Stimulated activated CD4-positive, alpha-beta T cell treated with anti-CD3 and anti-CD28 coated beads, Interleukin-1b, Interleukin-23, amount 100 ng/mL, for 1 hour (primary cell): ENCODE measurements at places on chromosomes 2 and 18.

GRCh38 chr2:231065966-231066365 lies 9.3 kb downstream of the PSMD1 start:
- no peak for DNase-seq

DNA sequence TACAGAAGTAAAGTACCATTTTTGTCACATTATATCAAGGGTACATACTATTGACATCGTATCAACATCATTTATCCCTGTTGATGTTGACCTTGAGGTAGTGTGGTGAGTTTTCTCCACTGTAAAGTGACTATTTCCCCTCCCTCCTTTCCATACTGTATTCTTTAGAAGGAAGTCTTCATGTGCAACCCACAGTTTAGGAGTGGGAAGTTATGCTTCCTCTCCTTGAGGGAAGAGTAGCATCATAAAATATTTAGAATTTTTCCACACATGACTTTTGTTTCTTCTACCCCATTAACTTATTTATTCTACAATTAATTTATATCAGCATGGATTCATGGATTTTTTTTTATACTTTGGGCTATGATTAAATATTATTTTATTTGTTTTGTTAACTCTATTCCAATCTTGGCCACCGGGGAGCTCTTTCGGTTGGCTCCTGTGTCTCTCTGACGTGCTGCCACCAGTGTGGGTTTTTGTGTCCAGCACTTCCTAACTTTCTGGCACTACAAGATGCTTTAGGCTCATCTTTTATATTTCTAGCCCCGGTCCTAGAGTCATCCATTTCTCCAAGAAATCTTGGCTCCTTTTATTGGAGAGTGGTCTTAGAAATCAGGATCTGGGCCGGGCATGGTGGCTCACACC lies 19.0 kb downstream of the AQP12B start:
- DNase-seq: no peak

- DNase-seq: no peak
Observed at GRCh38 chr18:31197676-31198075, 35.0 kb upstream of the DSC1 start.

- DNase-seq: no peak
Observed at GRCh38 chr2:226888971-226889370, 53.1 kb downstream of the RHBDD1 start.

DNA sequence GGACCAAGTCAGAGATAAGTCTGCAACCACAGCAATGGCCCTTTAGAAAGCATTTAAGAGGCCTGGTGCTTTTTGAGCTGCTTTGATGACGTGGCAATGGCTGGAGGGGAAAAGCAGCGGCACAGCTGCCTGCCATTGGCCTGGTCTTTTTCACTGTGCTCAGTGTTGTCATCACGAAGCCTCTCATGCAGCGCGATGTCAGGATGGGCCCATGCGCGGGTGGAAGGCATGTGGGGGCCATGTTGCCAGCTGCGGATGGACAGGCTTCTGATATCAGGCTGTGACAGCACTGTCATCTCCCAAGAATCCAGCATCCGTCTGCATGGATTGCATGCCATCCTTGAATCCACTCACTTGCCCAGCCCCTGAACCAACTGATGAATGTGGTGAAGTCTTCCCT lies 204.5 kb downstream of the ACKR3 start:
- DNase-seq: no peak

GRCh38 chr2:42138163-42139015 lies 30.8 kb upstream of the EML4 start:
- no peak for DNase-seq

DNA sequence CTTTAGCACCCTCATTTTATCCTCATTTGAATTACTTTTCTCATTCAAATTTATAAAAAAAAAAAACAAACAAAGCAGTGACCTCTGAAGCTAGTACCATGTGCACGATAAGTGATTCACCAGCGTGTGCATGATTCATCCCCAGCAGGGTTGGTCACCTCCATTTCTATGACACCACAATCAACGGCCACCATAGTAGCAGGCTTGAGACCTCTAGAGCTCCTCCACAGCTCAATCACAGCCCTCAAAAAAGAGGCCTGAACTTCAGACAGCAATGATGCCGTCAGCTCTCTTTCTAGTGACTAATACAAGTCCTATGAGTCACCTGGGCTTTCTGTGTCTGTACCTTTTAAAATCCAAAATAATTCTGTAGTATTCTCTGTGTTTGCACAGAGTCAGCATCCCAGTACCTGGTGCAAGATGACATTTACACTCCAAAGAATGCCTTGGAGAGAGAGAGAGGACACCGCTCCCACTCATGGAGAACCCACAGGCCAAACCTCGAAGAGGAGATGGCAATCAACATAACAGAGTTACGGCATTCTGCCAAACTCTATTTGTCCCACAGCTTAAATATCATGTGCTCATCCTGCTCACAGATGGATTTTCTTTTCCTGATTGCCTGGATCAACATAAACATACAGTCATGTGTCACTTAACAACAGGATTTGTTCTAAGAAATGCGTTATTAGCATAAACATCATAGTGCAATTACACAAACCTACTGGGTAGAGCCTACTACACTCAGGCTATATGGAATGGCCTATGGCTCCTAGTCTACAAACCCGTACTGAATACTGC lies 58.7 kb downstream of the L3MBTL4 start:
- no peak for DNase-seq

DNA sequence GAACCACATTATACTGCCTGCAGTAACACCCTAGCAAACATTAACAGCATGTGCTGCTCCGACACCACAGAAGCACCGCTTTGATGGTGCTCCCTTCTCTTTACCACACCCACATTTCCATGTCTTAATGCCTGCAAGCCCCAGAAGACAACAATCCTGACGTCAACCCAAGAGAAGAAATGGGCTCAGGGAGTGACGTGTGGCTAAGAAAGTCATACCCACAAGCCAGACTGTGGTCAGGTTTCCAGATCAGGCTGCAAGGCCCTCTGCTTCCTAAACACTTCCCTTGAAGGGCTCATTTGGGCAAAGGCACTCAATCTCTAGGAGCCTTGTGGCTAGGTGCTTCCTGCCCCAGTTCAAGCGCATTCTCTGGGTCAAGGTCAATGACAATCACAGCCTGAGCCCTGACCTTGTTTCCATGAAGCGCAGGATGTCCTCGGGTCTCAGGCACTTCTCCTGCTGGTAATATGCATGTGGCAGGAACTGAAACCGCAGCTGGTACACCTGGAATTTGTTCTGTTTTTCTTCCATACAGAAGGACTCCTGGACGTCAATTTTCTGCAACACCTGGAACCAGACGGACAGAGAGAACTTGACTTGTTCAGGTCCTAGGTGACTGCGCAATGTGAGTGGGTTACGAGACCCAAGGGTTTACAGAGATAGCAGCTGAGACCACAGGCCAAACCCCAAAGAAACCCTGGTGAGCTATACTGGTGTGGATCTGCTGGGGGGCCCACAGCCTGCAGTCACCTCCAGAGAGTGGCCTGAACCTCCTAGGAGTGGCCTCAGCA lies 67.2 kb downstream of the POLR1A start:
- peak; percentile 44 for DNase-seq

- DNase-seq: no peak
Observed at GRCh38 chr2:60230037-60230436, 323.4 kb downstream of the BCL11A start.

- DNase-seq: no peak
Observed at GRCh38 chr2:196257086-196257485, 85.7 kb upstream of the STK17B start.

DNA sequence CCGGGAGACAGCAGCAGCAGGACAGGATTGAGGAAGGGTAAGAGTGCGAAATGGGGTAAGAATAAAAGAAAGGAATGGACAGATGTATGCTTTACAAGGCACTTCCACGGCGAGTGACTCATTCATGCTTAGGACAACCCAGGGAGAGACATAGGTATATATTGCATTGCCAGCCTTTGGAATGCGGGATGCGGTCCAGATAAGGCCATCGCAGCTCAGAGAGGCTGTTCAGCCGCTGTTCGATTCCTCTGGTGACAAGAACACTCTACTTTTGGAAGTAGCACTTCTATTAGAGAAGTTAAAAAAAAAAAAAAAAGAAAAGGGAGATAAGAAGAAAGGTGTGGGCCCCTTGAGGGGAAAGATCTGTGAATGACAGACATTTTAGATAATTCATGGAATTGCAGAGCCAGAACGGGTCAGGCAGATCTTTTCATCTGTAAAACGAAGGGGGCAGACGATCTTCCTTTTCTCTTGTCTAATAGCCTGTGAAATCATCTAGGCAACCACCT lies 819 bp upstream of the NCOA1 start:
- no peak for DNase-seq

GRCh38 chr2:98063291-98063854 lies 23.6 kb upstream of the VWA3B start:
- no peak for DNase-seq

GRCh38 chr18:79607361-79607952 lies 72.1 kb upstream of the CTDP1 start:
- DNase-seq: no peak

DNA sequence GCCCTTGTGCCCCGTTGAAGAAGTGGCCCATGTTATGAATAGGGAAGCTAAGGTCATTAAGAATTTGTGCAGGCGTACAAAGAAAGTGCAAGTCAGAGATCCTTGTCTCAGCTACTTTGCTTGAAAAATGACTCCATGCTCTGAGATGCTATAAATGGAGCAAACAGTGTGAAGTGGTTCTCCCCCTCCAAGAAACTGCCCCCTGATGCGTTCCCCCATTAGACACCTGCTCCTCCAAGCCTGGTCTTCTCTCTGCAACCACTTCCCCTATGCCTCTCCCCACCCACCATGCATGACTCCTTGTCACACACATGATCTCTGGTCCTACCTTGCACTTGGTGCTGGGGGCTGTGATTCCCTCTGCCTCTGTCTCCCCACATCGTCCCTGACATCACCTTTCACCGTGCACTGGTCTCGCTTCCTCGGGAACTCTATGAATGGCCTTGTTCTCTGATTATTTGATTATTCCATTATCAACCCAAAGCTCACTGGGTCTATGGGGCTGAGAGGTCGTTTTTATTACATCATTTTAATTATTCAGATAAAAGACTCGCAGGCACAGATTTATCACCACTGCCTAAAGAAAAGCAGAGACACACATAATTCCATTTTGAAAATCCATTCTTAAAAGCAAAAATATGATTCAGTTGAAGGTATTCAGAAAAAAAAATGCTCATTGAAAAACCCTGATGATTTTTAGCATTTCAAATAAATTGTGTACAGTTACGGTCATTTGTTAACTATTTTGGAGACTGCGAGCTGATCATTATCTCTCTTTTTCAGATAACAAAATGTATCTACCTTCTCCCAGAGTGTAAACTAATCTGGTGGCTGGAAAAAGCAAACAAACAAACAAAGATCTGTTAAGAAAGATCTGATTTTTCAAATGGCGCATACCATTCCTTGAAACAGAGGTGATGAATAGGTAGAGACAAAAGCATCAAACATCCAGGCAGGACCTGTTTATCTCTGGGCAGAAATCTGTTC lies 294.9 kb downstream of the SOX11 start:
- no peak for DNase-seq

GRCh38 chr18:12579775-12580174 lies 78.1 kb downstream of the SPIRE1 start:
- DNase-seq: no peak

DNA sequence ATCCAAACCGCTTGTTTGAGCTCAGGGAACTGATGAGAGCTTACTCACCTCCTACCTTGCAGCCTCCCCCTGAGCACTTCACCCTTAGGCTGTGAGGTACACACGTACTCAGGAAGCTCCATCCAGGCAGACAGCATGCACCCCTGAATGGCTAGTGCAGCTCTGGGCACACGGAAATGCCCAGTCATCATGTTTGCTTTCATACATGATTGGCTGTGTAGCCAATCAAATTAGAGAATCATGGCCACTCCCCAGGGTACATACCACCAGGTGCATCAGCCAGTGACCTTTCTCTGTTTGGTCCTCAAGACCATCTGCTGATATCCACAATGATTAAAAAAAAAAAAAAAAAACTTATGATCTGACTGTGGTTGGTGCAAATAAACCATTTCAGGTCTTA lies 42.1 kb downstream of the RNF152 start:
- DNase-seq: no peak

DNA sequence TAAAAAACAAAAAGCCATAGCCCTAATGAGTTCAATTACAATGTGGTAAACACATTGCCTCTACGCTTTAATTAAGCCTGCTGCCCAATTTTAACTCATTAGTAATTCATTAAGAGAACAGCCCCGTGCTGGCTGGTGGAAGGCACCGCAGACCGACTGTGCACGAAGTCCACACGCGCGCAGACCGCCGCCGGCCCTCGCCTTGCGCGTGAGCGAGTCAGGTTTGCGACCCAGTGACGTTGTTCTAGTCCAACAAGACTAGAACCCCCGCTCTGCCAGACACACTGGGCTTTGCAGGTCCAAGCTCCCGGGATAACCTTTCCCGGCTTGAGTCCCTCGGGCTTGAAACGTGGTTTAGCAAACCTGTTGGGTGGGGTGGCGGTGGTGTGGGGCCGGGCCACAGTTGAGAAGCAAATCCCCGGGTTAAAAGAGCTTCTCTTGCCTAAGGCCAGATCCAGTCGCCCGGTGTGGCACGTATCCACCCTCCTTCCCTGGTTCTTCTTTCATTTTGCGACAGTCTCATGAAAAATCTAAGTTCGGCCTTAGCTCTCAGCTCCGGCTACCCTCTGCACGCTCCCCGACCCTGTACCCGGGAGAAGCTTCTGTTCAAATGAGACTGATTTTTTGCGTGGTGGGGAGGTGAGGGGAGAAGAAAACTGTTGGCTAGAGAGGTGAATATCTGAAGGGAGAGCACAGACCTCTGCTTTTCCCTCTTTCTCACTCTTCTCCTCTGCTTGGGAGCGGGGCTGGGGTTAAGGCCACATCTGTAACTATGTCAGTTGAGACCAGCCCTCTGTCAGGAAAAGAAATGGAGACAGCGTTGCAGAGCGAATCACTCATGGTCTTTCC lies 11.1 kb upstream of the SKOR2 start:
- DNase-seq: no peak

DNA sequence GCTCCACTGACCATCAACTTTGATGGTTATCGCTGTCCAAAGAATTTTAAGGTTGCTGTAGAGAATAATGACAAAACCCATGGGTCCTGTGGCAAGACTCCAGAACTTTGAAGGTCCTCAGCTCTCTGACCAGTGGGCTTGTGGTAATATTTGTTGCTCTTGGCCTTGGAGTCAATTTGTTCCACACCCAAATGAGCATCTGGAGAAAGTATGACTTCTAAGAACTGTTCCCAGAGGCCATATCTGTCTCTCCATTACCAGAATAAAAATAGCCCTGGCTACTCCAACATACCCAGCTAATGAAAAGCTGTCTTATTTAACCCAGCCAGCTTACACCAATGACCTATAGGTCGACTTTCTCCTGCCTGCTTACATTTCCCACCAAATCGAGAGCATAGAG lies 466.4 kb downstream of the MEIS1 start:
- DNase-seq: no peak

- DNase-seq: no peak
Observed at GRCh38 chr2:139495851-139496250, 715.7 kb upstream of the NXPH2 start.

DNA sequence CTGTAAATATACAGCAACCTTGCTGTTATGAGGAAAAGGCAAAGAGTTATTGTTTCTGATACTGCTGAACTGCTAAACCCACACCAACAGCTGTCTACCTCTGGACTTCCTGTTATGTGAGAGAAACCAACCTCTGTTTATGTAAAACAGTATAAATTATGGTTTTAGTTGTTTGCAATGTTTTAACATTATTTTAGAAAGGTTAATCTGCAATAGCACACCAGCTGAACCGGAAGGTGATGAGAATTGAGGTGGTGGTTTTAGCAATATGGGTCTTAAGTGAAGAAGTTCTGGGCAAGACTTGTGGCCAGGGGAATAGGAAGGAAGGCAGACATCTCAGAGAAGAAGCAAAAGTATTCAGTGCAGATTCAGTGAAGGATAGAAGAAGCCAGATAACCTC lies 237.8 kb downstream of the PLCL1 start:
- no peak for DNase-seq

GRCh38 chr2:102940684-102941083 lies 178.9 kb downstream of the TMEM182 start:
- no peak for DNase-seq
